Astrocyte of the spinal cord (primary cell): ENCODE measurements at places on chromosomes 5 and 9.

DNA sequence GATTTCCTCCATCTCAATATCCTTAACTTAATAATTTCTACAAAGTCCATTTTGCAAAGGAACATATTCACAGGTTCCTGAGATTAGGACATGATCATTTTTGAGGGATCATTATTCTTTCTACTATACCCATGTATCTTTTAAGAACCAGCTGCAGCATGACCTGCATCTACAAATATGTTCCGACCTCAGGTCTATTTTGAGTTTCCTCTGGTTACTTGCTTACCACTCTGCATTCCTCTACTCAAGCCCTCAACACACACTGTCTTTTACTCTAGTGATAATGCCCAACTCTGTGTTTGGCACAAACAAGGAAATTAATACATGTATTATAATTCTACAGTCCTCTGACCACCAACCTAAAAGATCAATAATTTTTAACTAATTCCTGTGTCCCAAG, 386.1 kb downstream of the DNAH5 start:
- peak; percentile 4 for DNase-seq

DNA sequence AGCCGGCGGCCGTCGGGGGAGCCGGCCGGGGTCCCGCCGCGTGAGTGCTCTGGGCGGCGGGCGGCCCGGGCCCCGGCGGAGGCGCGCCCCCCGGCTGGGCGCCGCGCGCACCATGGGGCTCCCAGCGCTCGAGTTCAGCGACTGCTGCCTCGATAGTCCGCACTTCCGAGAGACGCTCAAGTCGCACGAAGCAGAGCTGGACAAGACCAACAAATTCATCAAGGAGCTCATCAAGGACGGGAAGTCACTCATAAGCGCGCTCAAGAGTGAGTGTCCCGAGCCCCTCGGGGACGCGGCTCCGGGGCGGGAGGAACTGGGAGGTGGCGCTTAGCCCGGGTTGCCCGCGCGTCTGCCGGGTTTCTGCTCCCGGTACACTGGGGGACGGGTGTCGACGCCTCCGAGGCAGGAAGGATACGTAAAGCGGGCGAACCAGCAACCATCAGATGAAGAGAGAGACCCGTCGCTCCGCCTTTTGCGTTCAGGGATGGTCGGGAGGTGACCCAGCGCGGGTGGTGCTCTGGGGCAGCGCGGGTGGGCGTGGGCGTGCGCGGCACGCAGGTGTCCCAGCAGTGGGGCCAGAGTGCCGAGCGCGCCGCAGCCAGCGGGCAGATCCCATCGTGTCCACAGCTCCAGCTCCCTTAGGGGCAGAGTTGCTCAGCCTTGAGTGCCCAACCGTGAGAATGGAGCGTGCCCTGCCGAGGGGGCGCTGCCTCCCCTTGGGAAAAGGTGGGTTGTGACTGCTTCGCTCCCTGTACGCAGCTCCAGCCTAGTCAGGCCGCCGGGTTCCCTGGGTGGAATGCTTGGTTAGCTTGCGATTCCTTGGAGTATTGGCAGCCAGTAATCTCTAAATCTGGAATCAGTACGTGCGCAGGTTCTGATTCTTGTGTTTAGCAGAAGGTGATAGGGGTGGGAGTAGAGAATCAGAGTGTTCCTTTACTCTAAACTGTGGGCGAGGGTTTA, 753 bp downstream of the ARHGAP26 start:
- DNase-seq: peak; percentile 39

DNA sequence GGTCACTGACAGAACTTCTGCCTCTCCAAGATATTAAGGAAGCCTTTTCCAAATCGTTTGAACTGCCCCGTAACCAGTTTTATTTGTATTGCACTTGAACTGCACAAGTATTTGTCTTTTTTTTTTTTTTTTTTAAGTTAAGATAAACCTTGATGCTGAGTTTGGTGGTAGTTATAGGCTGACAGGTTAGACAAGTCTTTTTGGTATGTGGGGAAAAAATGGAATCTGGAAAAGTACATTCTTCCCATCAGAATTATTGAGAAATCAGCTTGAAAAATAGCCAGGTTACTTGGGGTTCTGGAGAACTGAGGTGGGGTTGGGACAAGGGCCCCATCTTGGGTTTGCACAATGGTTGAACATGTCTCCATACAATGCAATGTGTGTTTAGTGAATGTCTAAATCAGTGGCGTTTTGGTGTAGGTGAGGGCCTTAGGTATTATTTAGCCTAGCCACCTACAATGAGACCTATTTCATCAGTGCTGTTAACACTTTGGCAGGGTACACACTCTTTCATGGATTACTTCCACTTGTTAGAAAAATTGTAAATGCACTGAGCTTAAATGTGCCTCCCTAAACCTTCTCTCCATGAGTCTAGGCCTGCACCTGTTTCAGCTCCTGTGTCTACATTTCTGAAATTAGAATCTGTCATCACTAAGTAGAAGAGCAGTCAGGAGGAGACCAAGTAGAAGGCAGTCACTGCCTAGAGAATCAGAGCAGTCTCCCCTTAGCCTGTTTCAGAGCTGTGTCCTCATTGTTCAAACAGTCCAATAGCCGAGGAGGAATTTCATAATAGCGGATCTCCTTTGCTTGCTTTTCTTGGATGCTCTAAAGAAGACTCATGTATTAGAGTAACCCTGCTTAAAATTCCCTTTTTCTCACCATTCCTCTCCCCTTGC, 140.0 kb upstream of the HMHB1 start:
- no peak for DNase-seq

DNA sequence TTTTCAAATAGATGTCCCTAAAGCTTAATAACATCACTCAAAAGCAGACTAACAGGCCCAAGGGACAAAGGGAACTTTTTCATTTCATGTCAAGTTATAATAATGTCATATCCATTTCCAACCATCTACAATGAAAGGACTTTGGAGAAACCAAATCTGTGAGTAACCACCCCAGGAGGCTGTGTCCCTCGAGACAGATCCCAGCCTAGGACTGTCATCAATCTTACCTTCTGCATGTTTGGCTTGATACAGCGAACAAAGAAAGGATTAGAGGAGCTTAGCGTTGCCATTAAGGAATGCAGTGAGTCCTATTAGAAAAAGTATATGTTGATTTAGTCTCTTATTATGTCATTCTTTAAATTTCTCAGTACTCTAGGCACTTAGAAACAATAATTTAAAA, 137.8 kb upstream of the RETREG1 start:
- no peak for DNase-seq

DNA sequence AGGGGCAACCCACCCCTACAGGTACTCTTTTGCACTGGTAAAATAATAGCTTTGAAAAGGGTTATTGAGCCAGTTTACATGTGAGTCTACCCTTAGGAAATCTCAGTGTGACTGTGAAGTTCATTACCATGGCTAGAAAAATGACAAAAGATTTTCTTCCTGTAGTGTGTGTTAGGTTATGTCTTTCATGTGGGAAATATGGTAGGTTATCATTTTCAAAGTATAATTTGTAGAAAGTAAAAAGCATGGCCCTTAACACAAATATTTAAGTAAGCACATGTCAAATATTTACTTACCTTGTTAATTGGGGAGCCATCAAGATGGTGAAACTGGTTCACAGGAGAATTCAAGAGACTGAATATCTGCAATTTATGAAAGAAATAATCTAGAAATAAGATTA, 37.3 kb upstream of the PLPP1 start:
- DNase-seq: no peak

GRCh38 chr9:100213730-100214477, 114.9 kb downstream of the INVS start:
- peak; percentile 66 for DNase-seq

DNA sequence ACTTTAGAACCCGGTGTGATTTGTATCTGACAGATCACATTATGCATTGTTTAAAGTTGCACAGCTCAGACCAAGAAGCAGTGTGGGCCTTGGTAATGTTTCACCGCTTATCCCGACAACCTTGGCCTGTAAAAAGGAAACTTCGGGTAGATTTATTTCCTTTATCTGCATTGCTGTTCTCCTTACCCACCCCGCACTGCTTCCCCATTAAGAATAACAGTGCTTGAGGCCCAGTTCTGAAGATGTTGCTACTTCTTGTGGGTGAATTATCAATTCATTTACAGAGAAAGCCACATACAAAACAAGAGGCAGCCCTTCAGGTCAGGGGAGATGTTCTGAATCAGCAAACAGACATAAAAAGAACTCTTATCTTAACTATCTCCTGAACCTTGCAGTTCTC, 8.4 kb downstream of the SMARCA2 start:
- no peak for DNase-seq

- DNase-seq: no peak
Observed at GRCh38 chr5:112710896-112711295, 26.8 kb upstream of the APC start.

GRCh38 chr5:137313526-137314175, 185.5 kb downstream of the SPOCK1 start:
- no peak for DNase-seq

- no peak for DNase-seq
Observed at GRCh38 chr5:1064383-1065142, 47.3 kb downstream of the SLC12A7 start.

- no peak for DNase-seq
Observed at GRCh38 chr5:74112372-74113195, 486.6 kb downstream of the ARHGEF28 start.

GRCh38 chr9:71754151-71754550, 14.2 kb downstream of the CEMIP2 start:
- DNase-seq: no peak

DNA sequence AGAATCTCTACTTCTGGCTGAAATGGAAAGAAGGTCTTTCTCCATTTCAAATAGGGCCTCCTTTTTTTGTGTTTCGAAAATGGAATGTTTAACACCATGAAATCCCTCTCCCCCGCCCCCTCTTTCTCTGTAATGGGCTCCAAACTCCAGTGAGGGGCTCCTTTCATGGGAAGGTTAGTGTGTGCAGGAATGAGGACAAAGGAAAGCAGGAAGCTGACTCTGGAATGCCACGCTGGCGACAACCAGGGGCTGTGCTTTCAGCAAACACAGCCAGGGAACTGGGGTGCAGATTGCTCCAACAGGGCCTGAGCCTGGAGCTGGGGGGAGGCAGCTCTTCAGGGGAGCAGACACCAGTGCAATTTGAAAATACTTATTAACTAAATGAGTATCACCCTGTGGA, 82.8 kb downstream of the CRB2 start:
- DNase-seq: no peak

- DNase-seq: no peak
Observed at GRCh38 chr5:113371721-113372196, 63.0 kb downstream of the TSSK1B start.

DNA sequence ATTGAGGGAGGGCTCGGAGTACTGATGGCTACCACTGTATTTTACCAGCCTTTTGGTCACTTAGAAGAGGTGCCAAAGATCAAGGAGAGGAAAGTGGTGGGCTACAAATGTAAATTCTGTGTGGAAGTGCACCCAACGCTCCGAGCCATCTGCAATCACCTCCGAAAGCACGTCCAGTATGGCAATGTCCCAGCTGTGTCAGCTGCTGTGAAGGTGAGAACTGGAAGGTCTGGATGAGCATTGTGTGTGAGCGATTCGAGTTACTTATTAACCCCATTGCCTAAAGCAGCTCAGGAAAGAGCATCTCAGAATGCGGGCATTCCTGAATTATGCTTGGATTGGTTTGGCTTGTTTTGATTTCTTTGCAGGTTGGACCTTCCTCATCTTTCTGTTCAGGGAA, 67.5 kb downstream of the ZNF462 start:
- no peak for DNase-seq

DNA sequence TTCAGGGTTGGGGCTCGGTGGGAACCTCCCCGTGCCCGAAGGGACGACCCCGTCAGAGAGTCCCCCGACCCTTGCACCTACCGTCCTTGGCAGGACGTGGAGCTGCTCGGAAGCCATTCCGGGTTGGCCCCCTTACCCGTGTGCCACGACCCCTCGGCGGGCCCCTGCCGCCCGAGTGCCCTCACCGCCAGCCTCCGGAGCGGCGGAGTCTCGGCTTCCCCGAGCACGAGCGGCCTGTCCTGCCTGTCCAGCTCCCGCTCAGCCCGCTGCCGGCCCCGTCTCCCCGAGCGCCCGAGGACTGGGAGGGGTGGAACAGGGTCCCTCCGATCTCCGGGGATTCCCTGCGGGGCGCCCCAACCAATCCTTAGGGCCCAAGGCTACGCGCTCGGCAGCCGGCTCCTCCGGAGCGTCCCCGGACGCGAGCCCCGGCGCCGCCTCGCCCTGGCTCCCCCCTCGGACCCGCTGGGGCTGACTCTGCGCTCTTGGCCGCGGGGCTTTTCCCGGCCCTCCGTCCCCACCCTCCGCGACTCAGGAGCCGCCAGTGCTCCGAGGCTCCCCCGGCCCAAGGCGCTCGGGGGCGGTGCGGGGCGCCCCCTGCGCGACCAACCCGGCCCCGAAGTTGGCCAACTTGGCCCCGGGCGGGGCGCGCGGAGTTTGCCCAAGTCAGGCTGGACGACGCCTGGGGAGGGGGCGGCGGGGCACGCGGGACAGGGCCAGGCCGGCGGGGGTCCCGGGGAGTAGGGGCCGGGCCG, 654 bp downstream of the ADAMTS2 start:
- DNase-seq: no peak

GRCh38 chr5:148511810-148512347, 128.1 kb downstream of the FBXO38 start:
- no peak for DNase-seq

GRCh38 chr5:173878224-173878967, 9.8 kb upstream of the CPEB4 start:
- no peak for DNase-seq

GRCh38 chr5:1762121-1762882, 37.3 kb downstream of the MRPL36 start:
- no peak for DNase-seq

- DNase-seq: no peak
Observed at GRCh38 chr5:23389291-23390101, 117.9 kb upstream of the PRDM9 start.
